NCI-H446 (cell line): ENCODE measurements at places on chromosomes 2 and 18.

DNA sequence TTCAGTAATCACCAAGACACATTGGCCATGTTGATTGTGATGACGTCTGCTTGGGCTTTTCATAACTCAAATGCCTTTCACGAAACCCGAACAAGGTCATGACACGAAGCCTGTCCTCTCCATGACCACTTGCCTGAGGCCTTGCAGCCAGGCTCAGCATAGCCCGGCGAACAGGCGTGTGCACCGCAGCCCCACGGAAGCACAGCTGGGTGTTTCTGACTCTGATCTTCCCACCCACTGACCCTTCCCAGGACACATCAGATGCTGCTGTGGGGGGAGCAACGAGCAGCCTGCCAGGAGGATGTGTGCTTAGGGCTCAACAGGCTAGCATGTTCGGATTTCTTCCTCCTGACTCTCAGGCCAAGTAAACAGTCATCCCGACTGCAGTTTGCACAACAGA, 369.4 kb upstream of the SALL3 start:
- no peak for DNase-seq

- DNase-seq, result no peak
Measured at GRCh38 chr18:59616501-59616900, 80.7 kb downstream of the CCBE1 start.

- no peak for DNase-seq
Measured at GRCh38 chr2:212904646-212905045, 246.8 kb downstream of the IKZF2 start.

DNA sequence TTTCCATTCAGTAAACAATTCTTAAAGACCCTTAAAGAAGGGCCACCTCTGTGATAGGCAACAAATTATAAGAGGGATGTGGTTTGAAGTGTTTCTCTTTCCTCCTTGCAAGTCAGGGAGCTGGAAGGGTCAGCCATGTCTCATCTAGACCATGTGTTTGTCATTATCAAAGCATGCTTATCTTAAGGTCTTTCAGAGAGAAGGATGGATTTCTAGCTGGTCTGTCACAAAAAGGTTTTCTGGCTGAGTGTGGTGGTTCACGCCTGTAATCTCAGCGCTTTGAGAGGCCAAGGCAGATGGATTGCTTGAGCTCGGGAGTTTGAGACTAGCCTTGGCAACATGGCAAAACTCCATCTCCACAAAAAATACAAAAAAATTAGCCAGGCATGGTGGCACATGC, 59.2 kb upstream of the PEX13 start:
- no peak for DNase-seq

- no peak for DNase-seq
Measured at GRCh38 chr2:206023183-206023582, 62.8 kb downstream of the INO80D start.
